ENCODE measurements at places on chromosomes 4 and X.

GRCh38 chr4:113159942-113160545, 110.6 kb downstream of the ANK2 start:
- DNase-seq = no peak

- no peak for DNase-seq
These were observed 65.6 kb downstream of the DCAF8L1 start for GRCh38 chrX:27915617-27916016.

DNA sequence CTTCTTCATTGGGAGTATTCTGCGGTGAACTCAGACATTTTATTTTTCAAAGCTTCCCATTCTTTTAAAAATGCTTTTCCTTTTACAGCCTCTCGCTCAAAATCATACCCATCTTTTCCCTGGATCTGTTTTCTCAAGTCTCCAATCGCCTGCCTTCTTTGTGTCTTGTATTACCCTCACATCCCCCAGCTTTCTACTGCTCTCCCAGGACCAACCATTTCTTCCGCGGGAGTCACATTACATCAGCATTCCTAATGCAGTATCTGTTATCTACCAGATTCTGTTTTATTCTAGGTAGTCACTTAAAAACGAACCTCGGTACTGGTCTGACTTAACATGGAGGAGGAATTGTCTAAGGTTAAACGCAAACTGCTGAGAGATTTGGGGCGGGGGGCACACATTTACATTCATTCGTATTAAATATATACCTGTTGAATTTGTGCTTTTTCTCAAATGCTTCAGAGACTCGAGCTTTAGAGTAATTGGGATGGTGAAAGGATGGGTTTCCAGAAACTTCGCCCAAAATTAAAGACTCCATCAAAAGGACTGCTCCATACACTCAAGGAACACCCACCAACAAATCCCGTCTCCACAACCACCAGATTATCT, 493 bp upstream of the UCHL1 start:
- no peak for DNase-seq

DNA sequence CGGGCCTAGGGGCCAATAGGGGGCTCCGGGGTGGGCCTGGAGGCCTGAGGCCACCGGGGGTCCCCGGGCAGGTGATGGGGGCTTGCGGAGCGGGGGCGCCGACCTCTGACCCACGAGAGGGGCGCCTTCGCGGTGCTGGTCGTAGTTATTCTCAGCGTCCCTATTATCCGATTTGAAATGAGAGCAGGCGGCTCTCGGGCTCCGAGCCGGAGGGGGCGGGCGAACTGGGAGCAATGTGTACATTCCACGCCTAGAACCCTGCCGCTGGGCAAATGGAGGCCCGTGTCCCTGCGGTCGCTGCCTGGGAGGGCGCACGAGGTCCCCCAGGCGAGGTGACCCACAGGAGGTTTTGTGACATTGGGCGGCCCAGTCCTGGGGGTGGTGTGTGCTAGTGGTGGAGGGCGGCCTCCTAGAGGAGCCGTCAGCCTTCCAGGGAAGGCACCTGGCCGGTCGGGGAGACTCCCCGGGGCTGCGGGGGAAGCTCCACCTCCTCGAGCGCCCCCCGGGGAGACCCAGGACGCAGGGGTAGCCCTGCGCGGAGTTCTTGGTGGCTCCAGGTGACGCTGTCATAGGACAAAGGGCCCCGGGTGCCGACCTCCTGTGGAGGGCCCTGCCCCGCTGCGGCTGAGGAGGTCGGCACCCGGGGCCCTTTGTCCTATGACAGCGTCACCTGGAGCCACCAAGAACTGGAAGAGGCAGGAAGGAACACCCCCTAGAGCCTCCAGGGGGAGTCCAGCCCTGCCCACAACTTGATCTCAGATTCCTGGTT, 102.6 kb upstream of the PRKX start:
- DNase-seq = no peak

GRCh38 chr4:185853841-185854240, 41.8 kb upstream of the SORBS2 start:
- DNase-seq = no peak

DNA sequence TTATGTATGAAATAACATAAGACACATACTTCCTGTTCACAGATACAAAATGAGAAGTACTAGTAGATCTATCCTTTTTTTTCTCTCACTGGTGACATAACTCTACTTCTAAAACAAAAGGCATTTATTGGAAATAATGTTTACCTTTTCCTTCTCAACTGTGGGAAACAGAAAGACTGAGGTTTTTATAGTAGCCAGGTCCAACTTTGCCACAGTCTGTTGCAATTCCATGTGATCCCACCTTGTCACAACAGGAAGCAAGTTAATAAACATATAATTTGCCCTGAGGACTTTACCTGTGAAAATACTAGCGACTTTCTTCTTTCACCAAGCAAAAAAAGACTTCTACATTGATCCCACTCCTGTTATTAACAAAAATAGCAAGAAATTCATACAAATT, 475.8 kb downstream of the PDGFC start:
- DNase-seq = no peak

- no peak for DNase-seq
These were observed 286.6 kb downstream of the BMPR1B start for GRCh38 chr4:95044324-95044837.

GRCh38 chr4:11455201-11455835, 26.6 kb upstream of the HS3ST1 start:
- no peak for DNase-seq

DNA sequence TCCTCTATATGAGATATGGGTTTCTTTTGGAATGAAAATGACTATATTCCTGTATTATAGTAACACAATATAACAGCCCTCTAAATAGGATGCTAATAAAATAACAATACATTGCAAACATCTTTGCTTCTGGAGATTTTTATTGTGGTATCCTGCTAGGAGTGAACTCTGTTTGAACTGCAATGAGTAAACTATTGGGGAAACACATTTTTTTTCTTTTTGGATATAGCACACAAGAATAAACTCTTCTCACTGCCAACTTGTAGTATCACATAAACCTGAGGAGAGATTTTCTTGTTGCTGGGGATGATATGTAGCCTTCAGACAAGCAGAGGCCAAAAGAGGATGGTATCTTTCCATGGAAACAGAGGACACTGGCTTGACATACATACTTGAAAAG, 238.2 kb downstream of the C4orf33 start:
- DNase-seq = no peak

- DNase-seq = no peak
These were observed 672 bp downstream of the PGM2 start for GRCh38 chr4:37827030-37827685.

DNA sequence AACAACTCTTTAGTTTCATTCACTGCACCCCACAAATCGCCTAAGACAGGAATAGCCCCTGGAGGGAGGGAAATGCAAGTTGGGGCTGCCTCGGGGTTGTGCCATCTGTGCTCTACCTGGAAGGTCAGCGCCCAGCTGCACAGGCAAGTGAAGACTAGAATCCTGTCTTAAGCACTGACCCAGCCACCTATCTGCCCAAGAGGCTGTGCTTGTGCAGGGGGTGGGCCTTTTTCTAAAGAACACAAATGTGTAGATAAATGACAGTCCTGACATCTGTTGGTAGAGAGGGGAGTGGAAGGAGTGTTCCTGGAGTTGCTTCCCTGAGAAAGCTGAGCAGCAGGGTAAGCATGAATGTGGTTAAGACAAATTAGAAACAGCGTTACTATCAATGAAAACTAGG, 15.7 kb downstream of the ZNF518B start:
- DNase-seq = no peak

- DNase-seq = no peak
These were observed 247.4 kb downstream of the FBXO8 start for GRCh38 chr4:174036111-174036510.

DNA sequence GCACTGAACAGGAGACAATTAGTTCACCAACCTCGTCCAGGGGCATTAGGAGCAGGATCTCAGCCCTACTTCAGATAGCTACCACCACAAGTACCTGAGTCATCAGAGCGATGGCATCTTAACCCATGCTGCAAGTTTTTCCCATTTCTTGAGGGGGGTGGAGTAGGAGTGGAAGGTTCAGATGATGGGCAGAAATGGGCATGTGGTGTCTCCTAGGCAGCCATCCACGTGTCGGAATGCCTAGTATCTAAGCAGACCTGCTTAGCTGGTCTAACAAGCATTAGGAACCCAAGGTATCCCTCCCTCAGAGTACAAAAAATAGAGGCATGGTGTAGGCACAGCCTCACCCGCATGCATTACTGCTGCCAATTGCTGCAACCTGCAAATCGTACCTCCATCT, 159.1 kb upstream of the DGKK start:
- no peak for DNase-seq

DNA sequence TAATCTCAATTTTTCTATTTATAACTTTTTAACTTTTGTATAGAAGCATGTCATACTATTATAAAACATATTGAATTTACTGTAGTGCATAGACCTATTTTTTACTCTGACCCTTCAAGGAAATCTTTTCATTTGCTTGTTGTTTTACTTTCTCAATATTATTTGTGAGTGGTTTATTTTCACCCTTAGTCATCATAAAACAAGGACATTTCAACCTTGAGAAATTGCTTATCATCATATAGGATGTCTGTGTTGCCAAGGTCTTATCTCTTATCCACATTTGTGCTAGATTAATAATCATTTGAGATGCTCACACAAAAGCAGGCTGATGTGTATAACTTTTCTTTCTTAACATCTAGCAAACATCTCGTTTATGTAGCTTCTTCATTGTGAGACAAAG, 408.6 kb upstream of the PABPC4L start:
- DNase-seq = no peak

- DNase-seq = no peak
These were observed 7.9 kb downstream of the TRIM2 start for GRCh38 chr4:153211986-153212728.

- no peak for DNase-seq
These were observed 53.8 kb downstream of the SYNPO2 start for GRCh38 chr4:118942465-118942864.

DNA sequence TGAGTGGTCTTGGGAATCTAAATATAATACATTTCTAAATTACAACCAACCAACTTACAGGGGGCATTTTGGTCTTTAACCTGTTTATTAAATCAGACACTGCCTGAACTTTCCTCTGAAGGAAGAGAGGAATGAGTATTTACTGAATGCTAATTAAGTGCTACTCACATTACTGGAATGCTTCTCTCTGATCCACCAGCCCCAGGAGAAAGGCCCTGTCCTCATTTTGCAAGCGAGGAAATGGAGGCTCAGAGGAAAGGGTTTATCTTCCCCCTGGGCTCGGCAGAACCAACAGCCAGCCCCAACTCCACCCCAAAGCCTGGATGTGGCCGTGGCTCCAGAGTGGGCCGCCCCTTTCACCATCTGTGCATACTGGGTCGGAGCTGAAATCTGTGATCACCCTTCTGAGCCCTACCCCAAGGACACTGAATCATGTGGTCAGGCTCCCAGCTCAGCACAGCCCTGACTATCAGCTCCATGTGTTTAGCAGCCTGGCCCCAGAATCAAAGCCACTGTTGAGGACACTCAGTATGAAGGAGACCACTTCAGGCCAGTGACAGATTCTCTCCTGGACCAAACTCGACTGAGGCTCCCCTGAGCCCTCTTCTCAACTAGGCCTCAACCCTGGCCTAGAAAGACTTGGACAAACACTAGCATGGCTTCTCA, 56.7 kb upstream of the ENPP6 start:
- no peak for DNase-seq

- no peak for DNase-seq
These were observed 236.9 kb downstream of the CHIC1 start for GRCh38 chrX:73799888-73800287.

DNA sequence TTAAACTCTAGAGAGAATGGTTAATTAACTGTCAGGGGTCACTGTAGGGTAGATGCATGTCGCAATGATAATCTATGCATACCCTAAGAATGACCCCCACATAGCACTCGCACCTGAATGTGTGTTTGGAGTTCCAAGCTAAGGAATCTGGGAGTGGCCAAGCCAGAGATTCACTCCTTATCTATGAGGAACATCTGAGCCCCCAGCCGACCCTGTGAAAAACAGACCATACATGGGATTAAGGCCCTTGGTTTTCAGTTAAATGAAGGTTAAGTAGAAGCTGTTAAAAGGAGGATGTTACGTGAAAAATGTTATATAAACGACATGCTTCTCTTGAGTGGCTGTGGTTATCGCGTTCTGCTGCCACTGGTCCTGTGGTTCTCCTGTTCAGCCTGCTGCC, 147.2 kb downstream of the RELL1 start:
- DNase-seq = no peak

- DNase-seq = no peak
These were observed 31.8 kb upstream of the GJB1 start for GRCh38 chrX:71191248-71191647.

- no peak for DNase-seq
These were observed 20.3 kb downstream of the DGKQ start for GRCh38 chr4:952881-953573.

- no peak for DNase-seq
These were observed 8.5 kb upstream of the ERCC6L start for GRCh38 chrX:72247206-72247942.

DNA sequence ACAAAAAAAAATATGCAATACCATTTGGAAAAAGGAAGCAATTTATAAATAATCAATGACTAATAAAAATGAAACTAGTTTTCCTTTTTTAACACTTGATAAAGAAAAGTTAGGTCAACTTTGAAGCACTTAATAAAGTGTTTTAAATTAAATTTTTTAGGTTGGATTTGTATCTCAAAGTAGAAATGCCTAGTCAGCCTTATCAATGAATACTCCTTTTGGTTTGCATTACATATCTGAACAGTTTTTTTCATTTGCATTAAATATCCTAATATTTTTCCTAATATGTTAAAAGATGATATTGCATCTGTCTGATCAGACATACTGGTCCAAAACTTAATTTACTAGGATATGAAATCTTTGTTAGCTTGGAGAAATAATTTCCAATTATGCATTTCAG, 155.8 kb upstream of the ZFP42 start:
- DNase-seq = no peak

DNA sequence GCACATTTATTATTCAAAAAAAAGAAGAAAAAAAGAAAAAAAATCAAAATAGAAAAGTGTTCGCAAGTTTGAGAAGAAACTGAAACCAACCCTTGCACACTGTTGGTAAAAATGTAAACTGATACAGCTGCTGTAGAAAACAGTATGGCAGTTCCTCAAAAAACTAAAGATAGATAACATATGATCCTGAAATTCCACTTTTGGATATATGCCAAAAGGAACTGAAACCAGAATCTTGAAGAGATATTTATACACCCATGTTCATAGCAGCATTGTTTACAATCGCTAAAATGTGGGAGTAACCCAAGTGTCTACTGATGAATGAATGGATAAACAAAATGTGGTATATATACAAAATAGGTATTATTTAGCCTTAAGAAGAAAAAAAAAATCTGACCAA, 155.4 kb downstream of the TBCK start:
- DNase-seq = no peak

DNA sequence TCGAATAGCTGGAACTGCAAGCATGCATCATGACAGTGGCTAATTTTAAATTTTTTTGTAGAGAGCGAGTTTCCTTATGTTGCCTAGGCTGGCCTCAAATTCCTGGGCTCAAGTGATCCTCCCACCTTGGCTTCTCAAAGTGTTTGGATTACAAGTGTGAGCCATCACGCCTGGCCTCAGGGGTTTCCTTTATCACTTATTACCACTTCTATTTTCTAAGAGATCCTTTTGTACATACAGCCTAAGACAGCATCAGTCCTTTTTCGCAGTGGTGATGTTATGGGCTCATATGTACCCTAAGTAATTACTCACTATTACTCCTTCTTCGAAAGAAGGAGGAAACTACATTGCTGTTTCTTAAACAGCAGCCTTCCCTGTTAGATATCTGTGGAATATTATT, 54.1 kb upstream of the CDKN2AIP start:
- no peak for DNase-seq

- DNase-seq = no peak
These were observed 26.1 kb upstream of the SORCS2 start for GRCh38 chr4:7166237-7166636.

- no peak for DNase-seq
These were observed 89.0 kb downstream of the FAM53A start for GRCh38 chr4:1594871-1595788.

- peak; percentile 3 for DNase-seq
These were observed 833.9 kb upstream of the PRKX start for GRCh38 chrX:4547213-4547836.

Data from stimulated activated CD8-positive, alpha-beta memory T cell treated with anti-CD3 and anti-CD28 coated beads, Interleukin-12 subunit alpha, Interleukin-12 subunit beta, amount 100 ng/mL, for 1 hour (primary cell).